ENCODE measurements at places on chromosomes 3 and 15.

- DNase-seq = no peak
Measured at GRCh38 chr3:114873591-114873990, 273.5 kb downstream of the ZBTB20 start.

DNA sequence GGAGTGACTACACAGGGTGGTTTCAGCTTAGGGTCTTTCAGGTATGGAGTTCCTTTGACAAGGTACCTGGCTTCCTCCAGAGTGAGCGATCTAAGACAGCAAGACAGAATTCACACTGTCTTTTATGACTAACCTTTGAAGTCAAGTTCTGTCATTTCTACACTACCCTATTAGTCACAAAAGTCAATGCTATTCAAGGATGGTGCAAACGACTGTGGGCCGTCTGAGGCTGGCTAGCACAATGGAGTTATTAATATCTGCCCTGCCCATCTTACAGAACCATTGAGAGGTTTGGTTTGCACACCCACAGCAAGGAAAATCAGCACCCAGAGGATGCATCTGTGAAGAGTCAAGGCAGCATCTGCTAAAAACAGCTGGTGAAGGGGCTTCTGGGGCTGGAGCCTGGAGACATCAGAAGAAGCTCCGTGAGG lies 62.9 kb upstream of the XCR1 start:
- DNase-seq = no peak

GRCh38 chr3:26838026-26838425 lies 215.5 kb downstream of the LRRC3B start:
- DNase-seq = no peak

- no peak for DNase-seq
Measured at GRCh38 chr15:55775316-55775715, 32.4 kb upstream of the PRTG start.

GRCh38 chr15:45091161-45091560 lies 22.8 kb downstream of the DUOX2 start:
- DNase-seq = no peak

GRCh38 chr15:67865331-67865730 lies 25.5 kb upstream of the RNU6-1 start:
- no peak for DNase-seq

DNA sequence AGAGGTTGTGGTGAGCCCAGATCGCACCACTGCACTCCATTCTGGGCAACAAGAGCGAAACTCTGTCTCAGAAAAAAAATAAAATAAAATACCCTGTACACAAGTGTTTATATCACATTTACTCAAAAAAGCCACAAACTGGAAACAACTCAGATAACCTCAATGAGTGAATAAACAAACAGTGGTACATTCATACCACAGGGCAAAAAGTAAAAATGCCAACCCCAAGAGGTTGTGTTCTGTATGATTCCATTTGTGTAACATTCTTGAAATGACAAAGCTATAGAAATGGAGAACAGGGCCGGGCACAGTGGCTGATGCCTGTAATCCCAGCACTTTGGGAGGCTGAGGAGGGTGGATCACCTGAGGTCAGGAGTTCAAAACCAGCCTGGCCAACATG lies 12.9 kb downstream of the EDC3 start:
- no peak for DNase-seq

- DNase-seq = peak; percentile 52
Measured at GRCh38 chr3:171660188-171660587, 150.1 kb downstream of the PLD1 start.

- DNase-seq = no peak
Measured at GRCh38 chr3:149826636-149827035, 13.6 kb downstream of the RNF13 start.

- DNase-seq = peak; percentile 2
Measured at GRCh38 chr15:61530769-61531168, 301.7 kb upstream of the RORA start.

DNA sequence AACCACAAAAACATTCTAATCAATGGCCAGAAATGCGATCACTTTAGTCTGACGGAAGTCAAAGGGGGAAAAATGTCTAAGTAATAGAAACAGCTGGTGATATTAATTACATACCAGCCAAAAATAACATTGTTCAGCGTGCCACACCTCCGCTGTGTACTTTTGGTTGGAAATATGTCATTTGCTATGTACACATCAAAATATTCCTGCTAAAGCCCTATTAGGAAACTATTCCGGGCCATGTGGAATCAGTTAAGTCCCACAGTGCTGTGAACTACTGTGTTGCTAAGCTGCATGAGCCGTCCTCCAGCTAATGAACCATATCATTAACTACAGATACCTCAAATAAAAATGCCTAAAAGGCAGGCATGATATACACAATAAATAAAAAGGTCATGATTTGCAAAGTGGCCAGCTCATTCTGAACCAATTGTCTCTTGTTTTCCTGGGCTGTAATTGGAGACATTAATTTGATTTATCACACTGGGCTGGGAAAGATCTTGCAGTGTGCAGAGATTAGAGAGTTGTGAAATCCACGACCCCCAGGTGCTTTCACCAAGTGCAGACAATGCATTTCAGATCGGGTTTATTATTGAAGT lies 200.5 kb upstream of the LRTM1 start:
- no peak for DNase-seq

GRCh38 chr3:79986338-79986737 lies 218.5 kb upstream of the ROBO1 start:
- peak; percentile 50 for DNase-seq

DNA sequence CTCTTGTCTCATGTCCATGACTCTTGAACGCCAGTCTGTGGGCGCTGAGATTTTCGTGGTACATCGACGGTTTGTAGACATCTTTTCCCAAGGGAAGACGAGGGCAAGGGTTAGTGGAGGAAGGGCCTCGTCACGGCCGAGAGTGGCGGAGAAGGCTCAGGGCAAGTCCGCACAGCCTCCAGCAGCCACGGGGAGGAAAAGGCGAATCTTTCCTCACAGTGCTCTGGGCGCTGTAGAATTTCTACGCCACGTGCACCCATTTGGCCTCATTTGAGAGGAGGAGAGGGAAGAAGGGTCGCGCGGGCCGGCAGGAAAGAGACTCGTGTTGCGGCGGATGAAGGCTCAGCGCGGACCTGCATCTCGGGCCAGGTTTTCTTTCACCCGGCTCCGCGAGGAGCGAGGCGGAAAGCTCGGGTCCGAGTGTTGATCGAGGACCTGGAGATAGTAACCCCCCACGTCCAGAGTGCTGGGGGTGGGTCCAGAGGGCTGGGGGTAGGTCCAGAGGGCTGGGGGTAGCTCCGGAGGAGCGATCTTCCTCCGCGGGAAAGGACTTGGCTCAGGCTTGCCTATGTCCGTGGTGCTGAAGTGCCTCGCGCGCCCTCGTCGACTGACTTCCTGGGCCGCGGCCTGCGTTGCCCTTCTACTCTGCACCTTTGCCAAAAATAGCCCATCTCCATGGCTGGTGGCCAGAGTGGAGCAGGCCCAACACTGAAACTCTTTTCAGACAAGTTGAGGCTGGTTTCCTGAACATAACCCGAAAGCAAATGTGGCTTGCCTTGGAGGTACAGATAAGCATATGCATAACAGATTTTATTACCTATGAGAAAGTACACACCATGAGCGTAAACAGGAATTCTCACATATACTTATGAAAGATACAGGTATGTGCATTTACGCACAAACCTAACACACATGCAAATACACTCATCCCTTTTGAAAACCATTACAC lies 1.1 kb downstream of the SLC35G2 start:
- DNase-seq = no peak

GRCh38 chr3:106403371-106404145 lies 534.7 kb upstream of the CBLB start:
- DNase-seq = no peak

- DNase-seq = no peak
Measured at GRCh38 chr3:117734496-117734895, 1024.9 kb downstream of the TUSC7 start.

- peak; percentile 76 for DNase-seq
Measured at GRCh38 chr3:66822186-66823008, 175.7 kb upstream of the KBTBD8 start.

- DNase-seq = no peak
Measured at GRCh38 chr3:60555686-60556354, 695.4 kb downstream of the FHIT start.

GRCh38 chr3:127955728-127956127 lies 40.7 kb downstream of the KBTBD12 start:
- peak; percentile 79 for DNase-seq

GRCh38 chr3:12334786-12335185 lies 45.9 kb downstream of the PPARG start:
- no peak for DNase-seq

- DNase-seq = no peak
Measured at GRCh38 chr15:65105038-65105437, 10.0 kb downstream of the UBAP1L start.

DNA sequence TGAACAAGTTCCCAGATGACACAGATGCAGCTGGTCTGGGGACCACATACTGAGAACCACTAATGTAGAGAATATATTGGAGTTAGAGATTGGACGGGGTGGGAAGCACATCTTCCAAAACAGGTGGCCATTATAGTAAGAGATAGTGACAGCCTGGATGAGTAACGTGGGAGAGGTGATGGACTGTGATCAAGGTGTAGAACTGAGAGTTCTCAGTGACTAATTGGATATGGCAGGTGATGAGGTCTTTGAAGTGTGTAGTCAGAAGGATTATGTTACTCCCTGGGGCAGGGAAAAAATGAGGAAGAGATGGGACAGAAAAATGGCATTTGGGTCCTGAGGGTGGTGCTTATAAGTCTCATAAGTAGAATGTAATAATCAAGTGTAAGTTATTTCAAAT lies 66.6 kb downstream of the KCNMB2 start:
- no peak for DNase-seq

DNA sequence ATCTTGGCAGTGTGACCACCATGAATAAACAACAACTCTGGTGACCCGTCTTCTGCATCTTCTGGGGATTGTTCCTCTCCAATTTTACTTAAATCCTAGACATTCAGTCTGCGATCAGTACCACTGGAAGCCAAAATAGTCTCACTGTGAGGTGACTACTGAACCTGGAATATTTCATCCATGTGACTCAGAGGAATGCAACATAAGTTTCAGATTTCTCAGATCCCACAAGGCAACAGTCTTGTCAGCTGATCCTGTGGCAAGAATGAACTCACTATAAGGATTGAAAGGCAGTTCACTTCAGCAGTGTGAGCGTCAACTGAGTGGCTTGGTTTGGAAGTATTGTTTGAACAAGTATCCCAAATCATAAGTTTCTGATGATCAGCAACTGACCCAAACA lies 13.2 kb downstream of the NSUN3 start:
- no peak for DNase-seq

- DNase-seq = no peak
Measured at GRCh38 chr3:138799822-138800221, 34.9 kb downstream of the PIK3CB start.

DNA sequence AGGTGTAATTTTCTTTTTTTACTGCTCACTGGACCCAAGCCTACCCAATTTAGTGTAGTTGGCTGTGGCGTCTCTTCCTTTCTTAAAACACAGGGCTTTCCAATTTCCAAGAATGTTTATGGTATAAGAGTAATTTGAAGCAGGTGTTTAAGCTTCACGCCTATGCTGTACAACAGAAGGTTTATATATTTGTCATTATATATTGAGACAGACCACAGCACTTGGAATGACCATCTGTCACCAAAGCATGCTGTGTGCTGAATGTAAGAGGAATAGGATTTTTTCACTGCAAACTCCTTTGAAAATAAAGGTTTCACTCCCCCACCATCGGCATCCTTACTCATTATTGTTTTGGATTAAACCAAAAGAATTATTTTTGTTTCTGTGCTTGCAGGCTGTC lies 325.7 kb downstream of the OTOL1 start:
- DNase-seq = no peak

DNA sequence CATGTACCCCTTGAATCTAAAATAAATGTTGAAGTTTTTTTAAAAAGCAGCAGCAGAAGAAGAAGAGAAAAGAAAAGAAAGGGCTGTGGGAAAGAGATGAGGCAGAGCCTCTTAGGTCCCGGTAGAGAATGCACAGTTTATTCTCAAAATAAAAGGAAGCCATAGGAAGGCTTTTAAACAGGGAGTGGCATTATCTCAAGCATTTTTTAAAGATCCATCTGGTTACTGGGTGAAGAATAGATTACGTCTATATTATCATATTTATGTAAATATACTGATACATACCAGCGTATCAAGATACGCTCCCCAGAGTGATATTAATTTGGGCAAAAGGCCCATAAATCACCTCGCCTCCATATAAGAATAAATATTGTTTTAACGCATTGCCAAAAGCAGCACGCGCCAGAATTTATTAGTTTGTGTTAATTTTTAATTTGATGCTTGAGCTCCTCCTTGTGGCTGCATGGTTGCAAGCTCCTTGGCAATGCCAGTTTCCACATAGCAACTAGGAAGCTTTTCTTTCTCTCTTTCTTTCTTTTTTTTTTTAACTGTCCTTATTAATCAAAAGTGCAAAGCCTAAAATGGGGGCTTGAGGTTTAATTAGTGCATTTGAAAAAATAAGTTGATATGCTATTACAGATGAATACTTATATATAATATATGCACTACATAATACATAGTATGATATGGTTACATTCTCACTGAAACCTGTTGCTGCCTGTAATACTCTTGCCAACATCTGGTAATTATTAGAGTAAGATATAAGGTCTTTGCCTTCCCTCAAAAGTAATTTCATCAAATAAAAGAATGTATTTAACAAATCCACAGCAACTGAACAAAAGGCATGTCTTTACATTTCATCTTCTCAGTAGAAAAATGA lies 242.8 kb upstream of the UBE2E2 start:
- peak; percentile 54 for DNase-seq

GRCh38 chr3:69948246-69948862 lies 51.2 kb upstream of the SAMMSON start:
- peak; percentile 58 for DNase-seq

- no peak for DNase-seq
Measured at GRCh38 chr15:101398247-101398646, 91.3 kb downstream of the PCSK6 start.

DNA sequence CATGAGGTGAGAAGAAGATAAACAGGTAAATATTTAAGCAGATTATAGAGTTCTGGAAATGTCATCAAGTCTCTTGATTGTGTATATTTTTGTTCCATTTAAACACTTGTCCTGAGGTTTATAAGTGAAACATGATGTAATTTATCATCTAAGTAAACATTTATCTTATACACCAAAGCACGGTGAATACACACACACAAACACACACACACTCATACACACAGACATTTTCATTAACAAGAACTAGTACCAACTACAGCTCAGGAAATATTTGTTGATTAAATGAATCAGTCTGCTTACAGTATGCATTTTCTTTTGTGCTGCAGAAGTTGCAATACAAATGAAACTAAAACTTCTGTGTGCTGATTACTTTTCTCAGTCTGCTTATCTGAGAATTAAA lies 357.3 kb downstream of the ZBTB20 start:
- no peak for DNase-seq

DNA sequence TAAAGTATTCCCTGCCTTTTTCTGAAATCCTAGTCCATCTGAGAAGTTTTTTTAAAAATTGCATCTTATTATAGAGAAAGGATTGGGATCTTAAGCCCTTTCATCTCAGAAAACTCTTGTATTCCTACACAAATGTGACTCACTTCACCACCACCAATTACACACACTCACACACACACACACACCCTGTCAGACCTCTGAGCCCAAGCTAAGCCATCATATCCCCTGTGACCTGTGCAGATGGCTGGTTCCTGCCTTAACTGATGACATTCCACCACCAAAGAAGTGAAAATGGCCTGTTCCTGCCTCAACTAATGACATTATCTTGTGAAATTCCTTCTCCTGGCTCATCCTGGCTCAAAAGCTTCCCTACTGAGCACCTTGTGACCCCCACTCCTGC lies 1181.9 kb downstream of the ROBO2 start:
- DNase-seq = no peak

- no peak for DNase-seq
Measured at GRCh38 chr3:126364130-126364695, 7.0 kb upstream of the KLF15 start.

All from OCI-M1 (cell line).